Fibroblast of skin of right quadriceps (primary cell): ENCODE measurements at places on chromosomes 6 and 20.

GRCh38 chr6:8844968-8845367 is 409.6 kb upstream of the SLC35B3 start:
- DNase-seq, result no peak

DNA sequence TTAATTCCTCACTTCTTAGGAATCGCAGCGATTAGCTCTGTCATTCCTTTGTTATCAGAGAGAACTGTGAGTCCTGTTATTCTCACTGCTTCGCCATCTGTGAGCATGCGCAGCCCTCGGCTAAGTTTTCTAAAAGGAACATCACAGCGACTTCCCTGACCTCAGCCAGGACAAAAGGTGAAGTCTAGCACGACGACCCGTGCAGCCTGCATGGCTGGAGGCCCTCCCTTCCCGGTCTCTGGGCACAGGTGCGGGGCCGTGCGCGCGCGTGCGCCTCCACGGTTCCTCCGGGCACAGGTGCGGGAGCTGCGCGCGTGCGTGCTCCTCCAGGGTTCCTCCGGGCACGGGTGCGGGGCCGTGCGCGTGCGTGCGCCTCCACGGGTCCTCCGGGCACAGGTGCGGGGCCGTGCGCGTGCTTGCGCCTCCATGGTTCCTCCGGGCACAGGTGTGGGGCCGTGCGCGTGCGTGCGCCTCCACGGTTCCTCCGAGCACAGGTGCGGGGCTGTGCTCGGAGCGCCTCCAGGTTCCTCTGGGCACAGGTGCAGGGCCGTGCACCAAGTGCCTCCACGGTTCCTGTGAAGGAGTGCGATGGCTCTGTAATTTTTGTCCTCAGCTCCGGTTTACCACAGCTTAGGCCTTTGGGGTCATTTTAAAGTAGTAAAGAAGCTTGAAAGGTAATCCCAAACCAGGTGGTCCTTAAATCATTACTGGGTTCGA is 212.3 kb downstream of the ERMARD start:
- no peak for DNase-seq

DNA sequence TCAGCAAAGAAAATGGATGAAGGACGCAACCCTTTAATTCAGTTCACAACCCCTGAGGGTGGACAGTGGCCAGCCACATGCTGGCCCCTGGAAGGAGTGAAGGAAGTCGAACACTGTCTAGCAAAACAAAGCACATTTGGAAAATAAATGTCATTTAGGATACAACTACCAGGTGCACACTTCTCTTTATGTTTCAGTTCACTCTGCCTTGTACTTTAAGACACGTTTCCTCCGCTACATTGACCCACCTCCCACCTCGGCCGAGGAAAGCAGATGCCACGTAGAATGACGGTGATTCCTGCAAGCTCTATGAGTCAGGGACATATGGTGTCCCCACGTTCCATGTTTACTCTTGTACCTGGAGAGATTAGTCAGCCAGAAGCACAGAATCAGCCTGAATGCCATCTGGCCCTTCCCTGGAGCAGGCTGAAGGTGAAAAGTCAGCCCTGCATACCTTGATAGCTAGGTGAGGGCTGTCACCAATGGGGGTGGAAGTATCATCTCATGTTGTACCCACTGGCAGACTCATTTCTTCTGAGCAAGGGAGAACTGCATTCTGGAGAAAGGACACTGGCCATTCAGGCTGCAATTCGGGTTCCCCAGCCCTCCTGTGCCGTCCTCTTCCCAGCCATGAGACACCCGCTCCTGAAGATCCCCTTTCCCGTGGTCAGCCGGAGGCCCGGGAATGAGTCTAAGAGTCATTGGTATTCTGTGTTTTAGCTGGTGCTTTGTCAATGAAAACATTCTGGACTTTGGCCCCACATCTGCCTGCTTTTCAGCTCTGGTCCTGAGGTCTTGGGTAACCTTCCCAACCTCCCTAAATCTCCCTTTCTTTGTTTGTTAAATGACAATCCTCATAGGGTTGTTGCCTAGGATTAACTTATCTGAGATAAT is 60.6 kb downstream of the FOXA2 start:
- no peak for DNase-seq

DNA sequence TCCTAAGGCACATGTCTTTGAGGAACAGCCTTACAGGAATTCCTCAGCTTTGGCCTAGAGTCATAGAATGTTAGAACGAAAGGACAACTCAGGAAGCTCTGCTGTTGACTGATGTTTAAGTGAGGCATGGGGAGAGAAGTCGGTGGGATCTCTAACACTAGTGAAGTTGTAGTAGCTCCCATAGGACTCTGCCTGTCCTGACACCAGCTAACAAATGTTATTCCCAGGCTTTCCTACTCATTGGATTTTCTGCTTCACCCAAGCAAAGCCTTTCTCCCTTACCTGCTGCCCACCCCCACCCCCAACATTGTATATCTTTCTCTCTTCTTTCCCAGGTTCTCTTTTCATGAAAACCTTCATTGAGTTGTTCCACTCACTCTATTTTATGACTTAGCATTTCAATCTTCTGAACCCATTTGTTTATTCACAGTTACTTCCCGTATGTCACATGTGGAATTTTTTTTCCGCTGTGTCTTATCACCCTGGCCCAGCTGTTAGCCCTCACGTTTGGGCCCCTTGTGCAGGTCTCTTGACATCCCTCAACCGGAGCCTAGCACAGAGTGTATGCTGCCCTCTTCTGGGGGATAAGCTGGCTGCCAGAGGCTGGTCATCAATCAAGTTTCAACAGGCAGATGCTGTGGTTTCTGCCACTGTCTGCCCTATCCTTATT is 39.2 kb upstream of the RNF8 start:
- peak; percentile 25 for DNase-seq

DNA sequence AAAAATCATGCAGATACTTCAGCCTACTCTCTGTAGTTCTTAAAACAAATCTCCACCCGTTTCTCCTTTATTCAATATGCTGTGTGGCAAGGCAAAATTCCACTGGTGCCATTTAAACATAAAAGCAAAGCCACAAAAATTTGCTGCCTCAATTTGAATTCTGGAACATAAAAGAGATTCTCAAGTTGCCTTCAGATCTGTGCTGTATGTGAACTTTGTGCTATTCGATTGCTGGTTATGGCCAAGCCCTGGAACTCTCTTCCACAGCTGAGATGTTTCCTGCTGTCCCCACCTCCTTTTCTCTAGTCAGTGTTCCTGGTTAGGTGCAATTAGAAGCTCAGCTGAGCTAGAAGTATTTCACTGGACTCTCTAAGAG is 395.3 kb upstream of the BTBD3 start:
- peak; percentile 27 for DNase-seq

DNA sequence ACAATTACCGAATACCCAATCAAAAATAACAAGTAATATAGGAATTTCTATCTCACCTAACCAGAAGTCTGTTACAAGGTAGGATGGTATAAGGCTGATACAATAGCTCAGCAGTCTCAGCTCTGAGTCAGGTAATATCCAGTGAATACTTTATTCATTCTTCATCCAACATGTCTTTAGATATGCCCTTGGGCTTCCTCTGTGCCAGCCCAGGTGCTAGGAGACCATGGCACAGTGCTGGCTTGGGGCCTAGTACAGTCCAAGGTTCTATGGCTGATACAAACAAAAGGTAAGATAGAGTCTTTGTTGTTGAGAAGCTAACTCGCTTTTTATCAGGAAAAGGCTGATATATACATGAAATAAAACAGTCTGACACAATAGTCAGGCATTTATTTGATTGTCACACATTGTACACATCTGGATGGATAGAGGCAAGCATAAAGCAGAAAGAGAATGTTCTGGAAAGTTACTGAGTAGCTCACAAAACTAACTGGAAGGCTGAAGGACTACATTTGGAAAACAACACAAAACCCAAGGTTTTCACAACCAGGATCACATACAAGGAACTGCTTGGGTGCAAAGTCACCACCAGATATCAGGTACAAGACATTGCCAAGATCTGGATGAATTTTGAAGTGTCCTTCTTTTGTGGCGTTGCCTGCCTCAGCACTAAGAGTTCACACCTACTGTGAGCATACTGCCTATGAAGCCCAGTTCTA is 110.4 kb upstream of the SCAF8 start:
- DNase-seq, result no peak

- no peak for DNase-seq
Observed at GRCh38 chr6:42091718-42092023, 41.3 kb downstream of the TAF8 start.

- peak; percentile 66 for DNase-seq
Observed at GRCh38 chr6:111487661-111488060, 4.6 kb upstream of the REV3L start.

DNA sequence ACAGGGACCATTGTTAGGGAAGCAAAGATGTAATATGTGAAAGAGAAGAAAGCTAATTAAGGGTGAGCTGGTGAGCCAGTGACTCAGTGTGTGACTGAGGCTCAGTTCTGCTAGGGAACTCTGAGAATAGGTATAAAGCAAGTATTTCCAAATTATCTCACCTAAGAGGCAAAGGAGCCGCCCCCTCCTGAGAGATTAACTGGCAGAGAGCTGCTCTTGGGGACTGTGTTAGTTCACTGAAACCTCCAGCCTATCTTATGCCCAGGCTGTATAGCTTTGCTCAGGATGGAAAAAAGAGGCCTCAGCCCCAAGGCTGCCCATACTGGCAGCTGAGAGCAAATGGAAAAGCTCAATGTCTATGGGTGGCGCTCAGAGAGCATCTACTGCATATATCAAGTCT is 152.0 kb downstream of the PAK5 start:
- no peak for DNase-seq

- DNase-seq, result no peak
Observed at GRCh38 chr20:35837577-35838195, 65.9 kb downstream of the PHF20 start.

DNA sequence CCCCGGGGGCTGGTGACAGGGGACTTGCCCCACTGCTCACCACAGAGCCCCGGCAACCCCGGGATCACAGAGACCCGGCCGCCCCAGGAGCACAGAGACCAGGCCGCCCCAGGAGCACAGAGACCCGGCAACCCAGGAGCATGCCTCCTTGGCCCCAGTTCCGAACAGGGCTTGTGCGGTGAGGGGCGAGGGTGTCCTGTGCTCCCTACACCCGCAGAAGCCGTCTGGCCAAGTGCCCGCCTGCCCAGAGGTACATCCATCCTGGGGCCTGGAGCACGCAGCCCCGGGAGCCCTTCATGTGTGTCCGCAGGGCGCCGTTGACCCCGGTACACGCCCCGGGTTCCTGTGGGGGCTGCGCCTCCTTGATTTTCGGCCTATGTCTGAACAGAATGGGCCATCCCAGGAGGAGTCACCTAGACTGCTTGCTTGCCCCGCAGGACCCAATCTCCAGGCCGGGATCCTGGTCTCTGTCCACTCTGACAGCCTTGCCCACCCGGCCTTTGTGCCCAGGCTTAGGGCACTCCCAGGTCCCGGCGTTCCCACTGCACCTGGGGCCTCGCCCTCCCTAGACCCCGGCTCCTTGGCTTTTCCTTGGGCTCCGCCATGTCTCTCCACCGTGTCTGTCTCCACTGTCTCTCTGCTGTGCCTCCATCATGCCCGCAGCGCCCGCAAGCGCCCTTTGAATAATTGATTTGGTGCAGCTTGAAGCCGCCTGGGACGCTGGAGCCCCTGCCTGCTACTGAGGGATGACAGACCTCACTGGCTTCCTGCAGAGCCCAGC is 219.8 kb downstream of the ERMARD start:
- no peak for DNase-seq

GRCh38 chr20:31760519-31761240 is 21.6 kb downstream of the TPX2 start:
- DNase-seq, result peak; percentile 36

DNA sequence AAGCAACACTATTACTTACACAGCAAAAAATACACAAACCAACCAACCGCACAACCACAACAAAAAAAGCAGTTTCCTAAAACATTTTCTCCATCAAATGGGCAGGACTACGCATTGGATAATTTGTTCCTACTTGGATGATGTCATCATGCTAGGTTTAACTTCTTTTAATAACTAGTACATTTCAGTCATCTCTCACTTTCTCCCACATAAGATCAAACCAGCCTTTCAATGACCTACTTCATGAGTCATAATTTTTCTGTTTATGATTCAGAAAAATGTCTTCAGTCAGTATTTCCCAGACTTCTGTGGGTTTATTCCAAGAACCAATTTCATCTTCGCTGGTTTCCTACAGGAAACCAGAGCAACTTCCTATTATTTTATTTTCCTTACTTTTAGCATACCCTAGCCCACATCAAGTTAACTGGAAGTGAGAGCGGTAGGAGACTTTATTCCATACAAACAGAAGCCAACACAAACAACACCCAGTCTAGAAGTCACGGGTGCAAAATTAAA is 134.2 kb downstream of the GMDS start:
- DNase-seq, result peak; percentile 68

DNA sequence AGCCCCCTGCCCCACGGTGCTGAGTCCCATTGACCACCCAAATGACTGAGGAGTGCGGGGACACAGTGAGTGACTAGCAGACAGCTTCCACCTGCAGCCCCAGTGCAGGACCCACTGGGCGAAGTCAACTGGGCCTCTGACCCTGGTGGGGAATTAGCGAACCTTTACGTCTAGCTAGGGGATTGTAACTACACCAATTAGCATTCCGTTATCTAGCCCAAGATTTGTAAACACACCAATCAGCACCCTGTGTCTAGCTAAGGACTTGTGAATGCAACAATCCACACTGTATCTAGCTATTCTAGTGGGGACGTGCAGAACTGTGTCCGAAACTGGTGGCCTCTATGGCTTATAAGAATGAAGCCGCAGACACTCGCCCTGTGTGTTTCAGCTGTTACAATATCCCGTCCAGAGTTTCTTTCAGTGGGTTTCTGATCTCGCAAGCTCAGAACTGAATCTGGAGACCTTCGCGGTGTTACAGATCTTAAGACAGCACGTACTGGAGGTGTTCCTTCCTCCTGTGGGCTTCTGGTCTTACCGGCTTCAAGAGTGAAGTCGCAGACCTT is 21.1 kb upstream of the GMPR start:
- no peak for DNase-seq

- DNase-seq, result no peak
Observed at GRCh38 chr20:38350879-38351775, 4.8 kb downstream of the LBP start.

GRCh38 chr6:44161997-44162338 is 3.3 kb downstream of the CAPN11 start:
- peak; percentile 32 for DNase-seq

- no peak for DNase-seq
Observed at GRCh38 chr20:53103124-53103523, 131.0 kb downstream of the TSHZ2 start.

GRCh38 chr6:33886673-33887144 is 82.9 kb upstream of the MLN start:
- peak; percentile 90 for DNase-seq

DNA sequence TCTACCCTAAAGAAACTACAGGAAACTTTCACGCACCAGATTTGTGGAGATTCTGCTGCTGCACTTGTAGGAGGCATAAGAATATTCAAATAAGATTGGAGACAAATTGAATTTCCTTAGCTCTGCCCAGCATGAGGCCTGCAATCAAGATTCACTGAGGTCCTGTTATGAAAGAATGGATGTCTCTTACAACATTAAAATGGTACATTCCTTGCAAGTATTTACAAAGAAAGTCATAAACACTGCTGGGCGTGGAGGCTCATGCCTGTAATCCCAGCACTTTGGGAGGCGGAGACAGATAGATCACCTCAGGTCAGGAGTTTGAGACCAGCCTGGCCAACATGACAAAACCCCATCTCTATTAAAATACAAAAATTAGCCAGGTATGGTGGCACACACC is 74.0 kb upstream of the MAP3K4 start:
- no peak for DNase-seq

- DNase-seq, result no peak
Observed at GRCh38 chr6:34791164-34791700, 651 bp upstream of the BLTP3A start.

GRCh38 chr20:19620446-19620845 is 137.6 kb upstream of the RIN2 start:
- no peak for DNase-seq

GRCh38 chr20:37927410-37928095 is 24.6 kb downstream of the VSTM2L start:
- DNase-seq, result no peak
